ENCODE measurements at places on chromosomes 6 and 20.

GRCh38 chr20:32358883-32359632 is 927 bp downstream of the ASXL1 start:
- peak; percentile 60 for DNase-seq

DNA sequence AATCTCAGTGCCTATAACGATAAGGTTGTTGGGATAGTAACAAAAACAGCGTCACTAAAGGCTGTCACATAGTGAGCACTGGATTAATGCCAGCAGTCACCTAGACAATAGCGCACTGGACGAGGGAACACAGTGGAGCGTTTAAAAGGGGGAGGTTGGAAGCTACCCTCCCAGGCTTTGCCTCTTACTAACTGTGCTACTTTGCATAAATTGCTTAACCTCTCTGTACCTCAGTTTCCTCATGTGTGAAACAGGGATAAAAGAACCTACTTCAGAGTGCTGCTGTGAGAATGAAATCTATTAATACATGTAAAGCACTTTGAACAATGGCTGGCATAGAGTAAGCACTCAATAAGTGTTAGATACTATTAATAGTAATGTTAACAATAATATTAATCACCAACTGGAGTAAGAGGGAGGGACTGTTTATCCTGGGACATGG is 10.5 kb downstream of the BCL2L1 start:
- DNase-seq = no peak

GRCh38 chr6:4369616-4370015 is 234.2 kb upstream of the ECI2 start:
- no peak for DNase-seq

DNA sequence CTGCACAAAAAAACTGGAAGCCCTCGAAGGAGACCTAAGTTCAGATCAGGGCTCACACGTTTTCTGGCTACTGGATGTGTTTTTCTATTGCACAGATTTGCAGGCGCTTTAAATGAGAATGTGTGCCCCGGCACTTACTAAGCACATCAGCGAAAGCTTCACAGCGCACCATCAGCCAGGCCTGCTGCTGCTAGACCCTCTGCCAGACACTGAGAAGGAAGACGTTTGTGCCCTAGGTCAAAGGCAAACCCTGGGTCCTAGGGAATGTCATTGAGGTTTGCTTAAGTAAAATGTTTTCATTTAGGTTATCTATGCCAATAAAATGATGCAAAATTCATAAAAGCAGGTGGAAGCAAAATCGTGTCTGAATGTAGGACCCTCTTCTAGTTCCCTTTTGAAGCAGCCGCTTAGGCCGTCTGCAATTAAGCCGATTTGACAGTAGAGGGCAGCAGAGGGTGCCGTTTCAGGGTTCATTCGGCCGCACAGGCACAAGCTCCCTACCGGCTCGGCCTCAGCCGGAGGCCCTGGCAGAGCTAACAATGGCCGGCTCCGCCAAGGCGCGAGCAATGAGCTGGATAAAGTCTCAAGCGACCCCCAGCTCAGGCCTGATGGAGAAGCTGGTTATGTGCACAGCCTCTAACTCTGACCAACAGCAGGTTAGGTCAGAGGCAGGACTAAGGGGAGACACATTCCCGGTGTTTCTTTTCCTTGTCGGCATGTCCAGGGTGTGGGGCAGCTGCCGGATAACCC is 107.2 kb upstream of the FOXA2 start:
- peak; percentile 43 for DNase-seq

DNA sequence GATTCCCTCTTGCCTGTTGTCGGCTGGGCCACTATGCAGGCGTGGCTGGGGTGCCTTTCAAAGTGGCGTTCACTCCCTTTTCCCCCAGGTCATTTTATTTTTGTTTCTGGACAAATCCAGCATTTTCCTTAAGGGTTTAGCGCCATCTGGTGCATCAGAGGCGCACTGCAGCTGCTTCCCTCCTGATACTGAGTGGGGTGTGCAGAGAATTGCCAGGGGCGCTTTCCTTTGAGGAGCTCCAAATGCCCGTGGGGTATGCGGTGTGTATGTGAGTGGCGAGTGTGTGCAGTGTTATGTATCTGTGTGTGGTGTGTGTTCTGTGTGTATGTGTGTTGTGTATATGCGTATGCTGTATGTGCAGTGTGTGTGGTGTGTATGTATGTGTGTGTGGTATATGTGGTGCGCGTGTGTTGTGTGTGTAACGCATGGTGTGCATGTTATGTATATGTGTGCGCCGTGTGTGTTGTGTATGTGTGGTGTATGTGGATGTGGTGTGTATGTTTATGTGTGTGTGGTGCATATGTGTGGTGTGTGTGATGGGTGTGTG is 100.1 kb upstream of the AGPAT4 start:
- peak; percentile 55 for DNase-seq

- DNase-seq = no peak
Measured at GRCh38 chr6:111784433-111784832, 88.8 kb downstream of the FYN start.

GRCh38 chr6:25435416-25435985 is 156.3 kb downstream of the CARMIL1 start:
- DNase-seq = no peak

GRCh38 chr6:140773276-140773675 is 1359.4 kb upstream of the GJE1 start:
- no peak for DNase-seq

GRCh38 chr20:41300886-41301285 is 16.6 kb downstream of the ZHX3 start:
- no peak for DNase-seq

- DNase-seq = no peak
Measured at GRCh38 chr6:26295691-26296555, 69.1 kb upstream of the BTN3A2 start.

- DNase-seq = no peak
Measured at GRCh38 chr6:75285283-75285639, 669 bp upstream of the TMEM30A start.

- DNase-seq = no peak
Measured at GRCh38 chr6:124076336-124077048, 272.8 kb downstream of the NKAIN2 start.

GRCh38 chr6:37689381-37689780 is 8.3 kb downstream of the MDGA1 start:
- no peak for DNase-seq

GRCh38 chr6:34386316-34387137 is 5.9 kb downstream of the NUDT3 start:
- DNase-seq = no peak

- no peak for DNase-seq
Measured at GRCh38 chr6:154251116-154251515, 105.5 kb downstream of the IPCEF1 start.

DNA sequence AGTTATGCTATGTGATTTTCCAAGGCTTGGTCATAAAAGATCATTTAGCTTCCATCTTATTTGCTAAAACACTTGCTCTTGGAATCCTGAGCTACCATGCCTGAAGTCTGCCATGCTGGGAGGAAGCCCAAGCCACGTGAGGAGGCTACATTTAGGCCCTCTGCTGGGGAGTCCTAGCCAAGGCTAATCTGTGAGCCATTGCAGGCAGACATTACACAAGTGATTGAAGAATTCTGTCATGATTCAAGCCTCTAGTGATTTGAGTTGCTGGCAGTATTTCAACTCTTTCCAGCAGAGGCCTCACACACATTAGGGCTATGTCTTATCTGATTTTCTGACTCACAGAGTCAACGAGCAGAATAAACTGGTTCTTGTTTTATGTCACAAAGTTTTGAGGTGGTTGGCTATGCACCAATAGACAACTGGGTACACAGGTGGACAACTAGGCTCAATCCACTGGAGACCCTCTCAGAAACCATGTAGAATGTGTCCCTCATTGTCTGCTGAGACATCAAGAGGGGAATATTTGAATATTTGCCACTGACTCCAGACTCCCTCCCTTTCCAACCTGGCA is 227.2 kb upstream of the SULF2 start:
- DNase-seq = no peak

DNA sequence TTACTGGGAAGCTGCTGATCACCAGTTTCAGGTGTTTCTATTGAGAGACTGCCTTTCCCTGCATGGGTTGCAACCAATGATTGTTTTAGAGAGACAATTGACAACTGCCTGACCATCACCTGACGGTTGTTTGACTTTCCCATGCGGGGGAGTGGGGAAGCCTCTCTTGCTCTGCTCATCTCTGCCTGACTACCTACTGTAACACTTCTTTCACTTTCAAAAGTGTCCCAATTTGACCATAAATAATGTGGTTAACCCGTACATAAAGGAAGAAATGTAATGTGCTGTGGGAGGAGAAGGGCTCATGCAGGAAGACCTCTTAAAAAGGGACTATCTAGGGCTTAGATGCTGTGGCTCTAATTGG is 122.1 kb upstream of the PHACTR1 start:
- no peak for DNase-seq

DNA sequence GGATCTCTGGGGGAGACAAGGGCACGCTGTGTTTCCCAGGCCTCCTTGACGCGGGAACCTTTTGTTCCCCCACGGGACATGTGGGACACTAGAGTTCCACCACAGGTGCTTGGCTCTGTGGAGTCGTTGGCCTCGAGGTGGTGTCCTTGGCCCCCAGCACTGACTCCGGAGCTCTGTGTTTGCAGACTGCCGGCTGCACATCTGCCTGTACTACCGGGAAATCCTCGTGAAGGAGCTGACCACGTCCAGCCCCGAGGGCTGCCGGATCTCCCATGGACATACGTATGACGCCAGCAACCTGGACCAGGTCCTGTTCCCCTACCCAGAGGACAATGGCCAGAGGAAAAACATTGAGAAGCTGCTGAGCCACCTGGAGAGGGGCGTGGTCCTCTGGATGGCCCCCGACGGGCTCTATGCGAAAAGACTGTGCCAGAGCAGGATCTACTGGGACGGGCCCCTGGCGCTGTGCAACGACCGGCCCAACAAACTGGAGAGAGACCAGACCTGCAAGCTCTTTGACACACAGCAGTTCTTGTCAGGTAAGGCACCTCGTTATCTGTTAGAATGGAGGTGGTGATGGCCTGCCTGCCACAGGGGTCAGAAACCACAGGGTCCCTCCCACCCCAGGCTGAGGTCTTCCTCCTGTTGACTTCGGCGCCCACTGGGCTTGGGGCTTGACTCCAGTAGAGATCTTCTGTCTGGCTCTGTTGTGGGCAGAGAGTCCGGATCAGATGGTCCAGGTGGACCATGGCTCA is 9.9 kb downstream of the IRF4 start:
- DNase-seq = no peak

DNA sequence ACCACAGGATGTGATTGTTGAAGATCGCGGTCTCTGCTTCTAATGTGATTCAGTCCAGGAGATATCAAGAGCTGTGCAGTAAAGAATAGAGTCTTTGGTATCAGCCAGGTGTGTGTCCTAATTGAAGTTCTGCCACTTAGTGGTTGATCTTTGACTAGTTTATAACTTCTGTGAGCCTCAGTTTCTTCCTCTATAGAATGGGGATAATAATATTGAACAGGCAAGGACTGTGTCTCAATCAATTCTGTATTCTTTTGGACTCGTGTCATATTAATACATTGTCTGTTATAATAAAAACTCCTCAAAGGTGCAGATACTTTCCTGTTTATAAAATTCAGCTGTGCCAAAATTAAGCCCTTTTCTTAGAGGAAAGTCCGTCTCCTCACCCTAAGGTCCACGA is 23.1 kb upstream of the NCOA6 start:
- DNase-seq = no peak

DNA sequence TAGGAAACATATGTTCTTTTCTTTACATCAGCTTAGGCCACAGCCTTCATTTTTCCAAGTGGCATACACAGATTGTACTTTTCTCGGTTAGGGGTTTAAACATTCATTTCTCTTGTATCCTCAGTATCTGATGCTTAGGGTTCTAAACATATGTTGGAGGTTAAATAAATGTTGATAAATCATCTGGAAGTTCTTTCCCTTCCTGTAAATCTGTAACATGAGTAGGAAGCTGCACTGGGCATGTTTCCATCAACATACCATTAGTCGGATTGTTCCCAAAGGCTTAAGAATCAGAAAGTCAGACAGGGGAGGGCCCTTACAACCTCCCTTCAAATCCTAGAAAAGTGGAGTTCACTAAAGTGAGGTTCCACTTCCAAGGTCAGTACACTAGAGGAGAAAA is 54.8 kb upstream of the BCLAF1 start:
- DNase-seq = no peak

GRCh38 chr6:123803504-123804013 is at the start of gene NKAIN2:
Gene NKAIN2, plus strand, starts transcription at chr6:123803865.
- DNase-seq = no peak

- DNase-seq = no peak
Measured at GRCh38 chr6:53608396-53608795, 57.2 kb downstream of the KLHL31 start.

DNA sequence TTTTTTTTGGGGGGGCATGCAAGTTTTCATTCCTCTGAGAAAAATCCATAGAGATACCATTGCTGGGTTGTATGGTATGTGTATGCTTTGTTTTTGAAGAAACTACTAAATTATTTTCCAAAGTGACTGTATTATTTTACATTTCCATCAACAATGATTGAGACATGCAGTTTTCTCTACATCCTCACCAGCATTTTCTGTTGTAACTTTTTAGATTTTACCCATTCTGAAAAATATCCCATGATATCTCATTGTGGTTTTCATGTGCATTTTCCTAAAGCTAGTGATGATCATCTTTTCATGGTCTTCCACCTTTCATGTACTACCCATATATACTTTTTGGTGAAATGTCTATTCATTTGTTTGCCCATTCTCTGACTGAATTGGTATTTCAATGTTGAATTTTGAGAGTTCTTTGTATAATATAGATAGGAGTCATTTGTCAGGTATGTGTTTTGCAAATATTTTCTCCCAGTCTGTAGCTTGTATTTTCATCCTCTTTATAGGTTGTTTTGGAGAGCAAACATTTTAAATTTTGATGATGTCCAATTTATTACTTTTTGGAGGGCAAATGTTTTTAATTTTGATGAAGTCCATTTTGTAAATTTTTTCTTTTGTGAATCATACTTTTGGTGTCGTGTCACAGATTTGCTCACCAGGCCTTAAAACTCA is 827.5 kb upstream of the CITED2 start:
- DNase-seq = no peak

DNA sequence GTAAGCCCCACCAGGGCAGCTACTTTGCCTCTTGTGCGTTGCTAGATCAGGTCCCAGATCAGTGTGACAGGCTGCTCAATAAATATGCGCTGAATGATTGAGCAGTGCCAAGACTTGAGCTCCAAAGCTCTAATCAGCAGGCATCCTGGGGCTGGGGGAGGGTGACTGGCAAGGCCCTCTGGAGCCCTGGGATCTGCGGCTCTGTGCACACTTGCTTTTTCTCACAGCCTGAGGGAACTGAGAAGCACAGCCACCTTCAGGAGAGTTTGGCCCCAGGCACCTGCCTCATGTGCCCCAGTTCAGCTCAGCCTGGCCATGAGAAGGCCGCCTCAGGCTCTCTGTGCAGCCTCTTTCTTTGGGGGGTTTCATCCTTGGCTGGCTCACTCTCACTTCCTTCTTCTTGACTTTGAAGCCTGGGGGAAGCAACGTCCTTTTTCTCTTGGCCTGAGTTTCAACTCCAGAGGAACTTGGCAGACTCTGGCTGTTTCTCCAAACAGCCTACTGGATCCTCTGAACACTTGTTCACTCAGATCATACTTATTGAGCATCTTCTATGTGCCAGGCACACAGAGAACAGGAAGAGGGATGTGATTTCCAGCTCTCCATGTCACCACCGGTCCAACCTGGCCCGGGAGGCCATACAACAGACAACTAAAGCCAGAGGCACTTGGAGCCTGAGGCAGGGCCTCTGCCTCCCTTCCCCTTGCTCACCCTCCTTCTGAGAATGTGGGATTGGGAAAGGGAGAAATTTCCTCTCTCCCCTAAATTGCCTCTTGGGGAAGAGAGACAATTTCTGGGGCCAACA is 114.0 kb downstream of the VEGFA start:
- no peak for DNase-seq

- DNase-seq = no peak
Measured at GRCh38 chr20:11170025-11170424, 496.2 kb upstream of the JAG1 start.

- DNase-seq = no peak
Measured at GRCh38 chr20:18443886-18444285, 22.9 kb downstream of the DZANK1 start.
